Urinary bladder (tissue), 4 donors: ENCODE measurements at places on chromosomes 12 and 14.

- DNase-seq: no peak
Observed at GRCh38 chr12:67274186-67274585, 5.0 kb downstream of the CAND1 start.

DNA sequence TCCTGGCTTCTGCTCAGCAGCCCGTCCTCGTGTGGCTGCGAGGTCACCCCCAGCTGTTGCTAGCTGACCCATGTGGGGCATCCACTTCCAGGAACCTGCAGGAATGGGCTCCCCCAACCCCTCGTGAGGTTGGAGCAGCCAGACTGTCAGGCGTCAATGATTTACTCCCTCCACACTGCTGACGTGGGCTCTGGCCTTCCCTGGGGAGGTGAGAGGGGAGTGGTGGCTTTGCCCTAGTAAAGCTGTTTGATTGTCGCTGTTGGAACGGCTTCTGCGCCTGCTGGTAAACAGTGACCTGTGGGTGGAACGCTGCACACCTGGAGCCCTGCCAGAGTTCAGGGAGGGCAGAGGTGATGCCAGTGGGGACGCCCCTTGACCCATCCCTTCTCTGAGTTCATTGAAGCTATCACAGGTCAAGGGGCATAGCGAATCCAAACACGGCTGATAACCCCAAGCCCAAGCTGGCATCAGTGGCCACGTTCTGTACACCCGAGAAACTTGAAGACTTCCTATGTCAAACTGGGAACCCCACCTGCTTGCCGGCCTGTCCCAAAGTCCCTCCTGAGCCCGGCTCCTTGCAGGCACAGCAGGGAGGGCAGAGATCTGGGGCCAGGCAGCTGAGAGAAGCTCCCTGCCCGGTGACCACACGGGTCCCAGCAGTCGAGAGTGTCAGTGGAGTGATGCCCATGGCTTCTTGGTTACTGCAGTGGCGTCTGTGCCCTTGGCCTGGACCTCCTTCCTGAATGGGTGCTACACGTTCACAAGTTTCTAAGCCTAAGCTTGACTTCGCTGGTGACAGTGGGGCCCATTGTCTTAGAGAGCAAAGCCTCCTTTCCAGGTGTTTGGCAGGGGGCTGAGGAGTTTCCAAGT lies 2.7 kb downstream of the ASPG start:
- DNase-seq: no peak

DNA sequence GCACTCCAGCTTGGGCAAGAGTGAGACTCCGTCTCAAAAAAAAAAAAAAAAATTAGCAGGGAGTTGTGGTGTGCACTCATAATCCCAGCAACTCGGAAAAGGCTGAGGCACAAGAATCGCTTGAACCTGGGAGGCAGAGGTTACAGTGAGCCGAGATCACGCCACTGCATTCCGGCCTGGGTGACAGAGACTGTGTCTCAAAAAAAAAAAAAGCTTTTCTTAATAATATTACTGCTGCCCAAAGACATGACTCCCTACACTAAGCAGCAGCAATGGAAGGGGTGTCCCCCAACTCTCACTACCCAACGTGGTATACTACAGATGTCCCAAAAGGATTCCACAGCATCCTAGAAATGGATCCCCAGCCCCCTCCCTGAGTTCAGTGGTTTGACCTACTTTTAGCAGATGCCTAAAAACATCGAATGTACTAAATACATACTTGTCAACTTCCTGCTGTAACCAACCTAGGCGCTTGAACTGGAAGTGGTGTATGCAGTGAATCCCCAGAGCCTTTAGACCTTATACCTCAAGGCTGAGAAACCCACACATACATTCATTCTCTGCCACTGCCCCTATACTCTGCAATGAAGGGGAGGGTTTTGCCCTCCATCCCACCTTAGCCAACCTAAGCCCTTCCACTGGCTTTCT lies 8.5 kb upstream of the FKBP11 start:
- DNase-seq: no peak

DNA sequence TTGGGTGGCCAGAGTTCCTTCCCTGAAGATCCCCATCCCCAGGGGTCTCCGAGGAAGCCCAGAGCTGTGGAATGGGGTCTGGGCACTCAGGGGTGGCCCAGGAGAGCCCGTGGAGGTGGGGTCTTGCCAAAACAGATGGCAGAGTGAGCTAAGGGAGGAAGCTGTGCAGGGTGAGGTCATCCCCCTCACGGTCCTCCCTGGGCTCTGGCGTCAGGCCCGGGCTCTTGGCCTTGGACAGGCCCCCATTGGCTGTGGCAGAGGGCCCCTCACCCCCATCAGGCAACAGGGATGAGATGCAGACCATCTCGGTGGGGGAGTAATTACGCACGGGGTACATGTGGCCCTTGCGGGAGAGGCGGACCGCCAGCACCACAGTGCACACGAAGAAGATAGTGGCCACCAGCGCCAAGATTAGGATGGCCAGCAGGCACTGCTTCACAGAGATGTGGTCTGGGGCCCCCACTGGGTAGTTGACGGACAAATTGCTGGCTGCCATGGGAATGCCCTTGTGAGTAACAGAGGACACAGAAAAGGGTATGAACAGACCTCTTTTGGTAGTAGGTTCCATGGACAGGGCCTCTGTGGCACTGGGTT lies 10.7 kb downstream of the SELPLG start:
- DNase-seq: no peak

- no peak for DNase-seq
Observed at GRCh38 chr12:72295101-72295500, 22.9 kb downstream of the TRHDE start.

- DNase-seq: no peak
Observed at GRCh38 chr14:68842298-68842697, 49.4 kb upstream of the ZFP36L1 start.

- DNase-seq: no peak
Observed at GRCh38 chr12:20415028-20415427, 46.7 kb downstream of the PDE3A start.

DNA sequence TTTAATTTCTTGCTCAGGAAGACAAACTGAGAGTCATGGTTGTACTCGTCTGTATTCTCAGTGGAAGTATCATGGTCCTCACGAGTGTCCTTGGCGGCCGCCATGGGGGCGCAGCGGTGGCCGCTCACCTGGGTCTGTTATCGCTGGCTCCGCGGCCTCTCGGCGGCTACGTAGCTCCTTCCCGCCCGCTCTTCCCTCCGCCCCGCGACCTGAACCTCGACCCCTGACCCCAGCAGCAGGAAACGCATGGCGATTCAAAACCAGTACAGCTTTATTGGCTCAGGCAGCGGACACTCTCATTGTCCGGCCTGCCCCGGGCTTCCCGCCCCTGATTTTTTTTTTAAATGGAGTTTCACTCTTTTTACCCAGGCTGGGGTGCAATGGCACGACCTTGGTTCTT lies 80.8 kb downstream of the E2F7 start:
- DNase-seq: no peak

DNA sequence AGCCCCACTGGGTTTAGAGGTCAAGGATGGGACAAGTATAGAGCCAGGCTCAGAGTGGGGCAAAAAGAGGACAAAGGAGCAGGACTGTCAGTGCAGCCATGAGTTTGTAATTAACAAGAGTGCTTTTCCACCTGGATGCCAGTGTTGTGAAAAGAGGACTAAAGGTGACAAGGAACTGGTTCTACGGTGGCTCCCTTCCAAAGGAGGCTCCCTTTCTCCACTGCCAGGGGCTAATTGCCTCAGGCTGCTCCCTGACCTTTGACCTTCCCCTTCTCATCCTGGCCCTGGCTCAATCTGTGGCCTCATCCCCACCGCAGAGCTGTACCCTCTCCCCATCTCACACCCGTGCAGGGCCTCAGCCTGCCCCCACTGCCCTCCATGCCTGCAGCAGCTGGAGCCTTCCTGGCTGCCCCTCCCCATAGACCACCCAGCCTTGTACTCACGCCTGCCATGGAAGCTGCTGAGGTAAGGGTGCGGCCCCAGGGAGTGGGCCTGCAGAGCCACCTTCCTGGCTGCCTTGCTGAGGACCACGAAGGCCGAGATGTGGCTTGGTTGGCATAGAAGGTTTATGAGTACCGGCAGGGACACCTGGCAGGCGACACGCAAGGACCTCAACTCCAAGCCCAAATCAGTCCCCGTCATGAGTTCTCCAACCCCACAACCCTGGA lies 24.8 kb upstream of the FKBP4 start:
- DNase-seq: no peak

GRCh38 chr14:85416771-85417170 lies 113.2 kb upstream of the FLRT2 start:
- DNase-seq: no peak

DNA sequence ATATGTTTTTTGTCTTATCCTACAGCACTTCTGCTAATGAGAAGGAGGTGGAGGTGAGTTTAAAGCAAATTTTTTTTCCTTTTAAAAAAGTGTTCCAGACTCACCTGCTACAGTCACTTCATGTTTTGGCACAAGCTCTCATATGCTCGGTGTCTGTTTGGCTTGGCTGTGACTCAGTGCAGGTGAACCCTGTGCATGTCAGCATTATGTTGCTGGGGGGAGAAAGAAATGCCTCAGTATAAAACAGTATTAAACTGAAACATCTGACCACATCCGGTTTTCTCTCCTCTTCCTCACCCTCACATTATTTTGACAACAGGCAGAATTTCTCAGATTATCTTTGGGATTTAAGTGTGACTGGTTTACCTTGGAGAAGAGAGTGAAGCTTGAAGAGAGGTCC lies 105.2 kb downstream of the DNAI7 start:
- DNase-seq: no peak

DNA sequence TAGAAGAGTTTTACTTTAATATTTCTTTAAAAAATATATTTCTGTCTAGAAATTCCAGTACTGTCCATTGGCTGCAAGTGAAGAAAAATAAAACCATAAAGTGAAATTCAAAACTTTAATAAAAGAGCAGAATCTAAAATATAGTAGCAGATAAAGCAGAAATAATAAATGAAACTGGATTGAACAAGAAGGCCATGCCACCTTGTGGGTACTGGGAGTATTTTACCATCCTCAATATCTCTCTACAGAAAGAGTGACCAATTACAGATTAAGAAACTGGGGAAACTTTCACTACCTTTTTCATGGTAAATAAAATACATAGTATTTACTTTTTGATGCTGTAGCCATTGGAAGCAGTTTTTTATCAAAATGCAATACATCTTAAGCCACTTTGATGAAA lies 220.5 kb downstream of the BCAT1 start:
- no peak for DNase-seq

- DNase-seq: no peak
Observed at GRCh38 chr14:23570806-23571483, 3.4 kb upstream of the AP1G2 start.

DNA sequence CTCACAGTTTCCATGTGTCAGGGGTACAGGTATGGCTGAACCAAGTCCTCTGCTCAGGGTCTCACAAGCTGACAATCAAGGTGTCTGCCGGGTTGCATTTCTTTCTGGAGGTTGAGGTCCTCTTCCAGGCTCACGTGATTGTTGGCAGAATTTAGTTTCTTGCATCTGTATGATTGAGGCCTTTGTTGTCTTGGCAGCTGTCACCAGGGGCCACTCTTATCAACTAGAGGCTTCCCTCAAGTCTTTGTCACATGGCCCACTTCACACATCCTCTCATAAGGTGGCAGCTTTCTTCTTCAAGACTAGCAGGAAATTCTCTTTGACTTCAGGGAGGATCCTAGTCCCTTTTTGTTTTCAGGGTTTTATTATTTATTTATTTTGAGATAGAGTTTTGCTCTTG lies 46.0 kb upstream of the FOS start:
- no peak for DNase-seq

- DNase-seq: no peak
Observed at GRCh38 chr14:44446965-44447364, 60.1 kb downstream of the FSCB start.

DNA sequence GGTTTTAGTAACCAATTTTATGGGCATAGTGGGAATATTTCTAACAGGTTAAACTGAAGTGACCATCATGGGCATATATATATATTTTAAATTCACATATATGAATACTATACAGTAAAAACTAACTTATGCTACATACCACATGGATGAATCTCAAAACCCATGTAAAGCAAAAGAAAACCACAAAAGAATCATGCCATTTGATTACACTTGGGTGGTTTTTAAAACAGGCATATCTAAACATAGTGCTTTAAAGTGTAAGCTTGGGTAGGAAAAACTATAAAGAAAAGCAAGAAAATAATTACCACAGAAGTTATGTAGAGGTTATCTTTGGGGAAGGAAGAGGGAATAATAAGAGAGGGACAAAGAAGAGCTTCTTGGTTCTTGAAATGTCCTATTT lies 326.1 kb downstream of the NAV3 start:
- DNase-seq: no peak

GRCh38 chr14:90780519-90780918 lies 35.7 kb downstream of the TTC7B start:
- no peak for DNase-seq

DNA sequence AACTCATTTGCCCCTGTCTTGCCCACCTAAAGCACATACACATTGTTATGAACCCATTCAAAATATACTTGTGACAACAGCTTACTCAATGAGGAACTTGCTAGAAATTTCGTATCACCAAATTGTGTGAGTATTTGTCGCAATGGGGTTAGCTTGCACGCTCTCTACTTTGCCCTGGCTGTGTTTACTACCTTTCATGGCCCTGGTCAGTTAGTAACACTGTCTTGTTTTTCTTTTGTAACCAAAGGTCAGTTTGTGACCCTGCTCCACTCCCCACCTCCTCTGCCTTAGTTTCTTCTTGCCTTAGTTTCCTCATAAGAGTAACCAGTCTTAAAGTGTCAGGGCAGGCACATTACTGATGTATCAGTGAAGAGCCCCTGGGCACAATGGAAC lies 205.8 kb upstream of the EEA1 start:
- DNase-seq: no peak

DNA sequence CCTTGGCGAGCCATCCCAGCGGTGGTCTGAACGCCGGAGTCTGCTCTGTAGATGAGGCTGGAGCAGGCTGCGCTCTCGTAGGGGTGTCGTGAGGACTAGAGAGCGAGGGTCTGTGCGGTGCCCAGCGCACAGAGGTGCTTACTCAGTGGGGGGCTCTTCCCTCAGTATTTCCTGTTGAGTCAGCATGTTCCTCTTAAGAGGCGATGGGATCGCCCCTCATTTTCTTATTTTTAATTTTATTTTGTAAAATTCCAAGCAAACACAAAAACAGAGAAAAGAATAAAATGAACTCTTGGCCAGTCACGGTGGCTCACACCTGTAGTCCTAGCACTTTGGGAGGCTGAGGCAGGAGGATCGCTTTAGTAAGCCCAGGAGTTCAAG lies 40.8 kb upstream of the BCL7A start:
- no peak for DNase-seq

DNA sequence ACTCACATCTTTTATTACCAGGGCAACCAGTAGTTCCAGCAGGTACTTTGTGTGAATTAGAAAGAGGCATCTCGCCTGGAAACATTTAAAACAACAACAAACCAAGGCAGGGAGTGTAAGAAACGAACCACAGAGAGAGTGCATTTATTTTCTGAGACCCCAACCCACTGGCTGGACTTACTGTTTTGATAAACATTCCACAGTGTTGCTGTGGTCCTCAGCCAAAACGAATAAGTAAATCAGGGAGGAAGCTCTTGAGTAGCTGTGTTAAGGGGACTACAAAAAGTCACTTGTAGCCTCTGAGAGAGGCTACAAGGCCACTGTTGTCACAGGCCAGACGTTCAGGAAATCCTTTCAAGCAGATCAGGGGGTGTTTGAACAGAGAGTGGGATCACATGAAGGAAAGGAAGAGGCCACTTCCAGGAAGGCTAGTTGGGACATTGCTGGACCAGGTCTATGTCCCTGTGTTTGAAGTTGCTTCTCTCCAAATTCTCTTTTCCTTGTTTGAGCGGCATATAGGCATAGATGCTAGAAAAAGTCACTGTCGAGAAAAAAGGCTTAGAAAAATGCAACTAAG lies 33.8 kb downstream of the DMAC2L start:
- DNase-seq: no peak
